ENCODE measurements at places on chromosomes 16 and 17.
A peak's percentile ranks its signal among the peaks of the same experiment; 100 is the strongest.

DNA sequence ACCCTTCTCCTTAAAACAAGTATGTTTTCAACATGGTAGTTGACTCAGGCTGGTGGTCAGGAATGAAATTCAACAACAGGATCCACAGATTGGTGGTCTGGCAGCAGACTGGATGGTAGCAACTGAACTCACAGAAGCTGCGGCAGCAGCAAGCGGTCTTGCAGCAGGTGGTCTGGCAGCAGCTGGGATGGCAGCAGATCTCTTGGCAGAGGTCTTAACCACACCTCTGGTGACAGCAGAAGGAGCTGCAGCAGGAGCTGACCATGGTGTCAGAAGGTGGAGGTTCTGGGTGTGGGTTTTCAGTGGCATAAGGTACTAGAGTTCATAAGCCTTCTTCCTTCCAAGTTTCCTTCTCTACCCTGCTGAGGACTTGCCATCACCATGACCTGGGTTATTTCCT lies 2.2 kb upstream of the KRTAP4-1 start:
- DNase-seq, result no peak

DNA sequence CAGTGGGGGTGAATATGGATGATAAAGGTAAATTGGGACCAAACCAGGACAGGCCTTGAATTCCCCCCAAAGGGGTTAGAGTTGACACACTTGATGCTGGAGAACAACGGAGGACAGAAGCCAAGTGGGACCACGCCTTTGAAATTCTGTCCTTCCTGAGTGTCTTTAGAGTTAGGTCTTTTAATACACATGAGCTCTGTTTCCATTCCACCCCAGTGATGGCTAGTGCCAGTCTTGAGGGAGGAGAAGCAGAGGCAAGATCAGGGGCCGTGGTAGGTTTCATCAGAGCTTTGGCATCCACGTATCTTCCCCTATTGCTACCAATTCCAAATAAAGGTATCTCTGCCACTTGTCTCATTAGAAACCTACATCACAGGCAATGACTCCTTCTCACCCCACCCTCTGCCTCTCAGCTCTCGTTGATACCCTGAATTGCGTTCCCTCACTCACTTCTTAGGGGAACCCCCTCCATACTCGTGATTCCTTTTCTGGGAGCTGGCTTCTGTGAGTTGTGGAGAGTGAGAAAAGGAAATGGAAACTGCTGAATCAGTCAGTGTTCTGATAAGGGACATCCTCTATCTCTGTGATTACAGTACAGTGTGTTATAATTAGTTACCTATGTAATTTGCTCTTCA lies 2.4 kb upstream of the CCL3L1 start:
- DNase-seq, result no peak

- no peak for DNase-seq
Measured at GRCh38 chr17:72699545-72699944, 392.9 kb downstream of the SLC39A11 start.

GRCh38 chr17:71033336-71033735 lies 864.0 kb downstream of the KCNJ2 start:
- DNase-seq, result no peak

DNA sequence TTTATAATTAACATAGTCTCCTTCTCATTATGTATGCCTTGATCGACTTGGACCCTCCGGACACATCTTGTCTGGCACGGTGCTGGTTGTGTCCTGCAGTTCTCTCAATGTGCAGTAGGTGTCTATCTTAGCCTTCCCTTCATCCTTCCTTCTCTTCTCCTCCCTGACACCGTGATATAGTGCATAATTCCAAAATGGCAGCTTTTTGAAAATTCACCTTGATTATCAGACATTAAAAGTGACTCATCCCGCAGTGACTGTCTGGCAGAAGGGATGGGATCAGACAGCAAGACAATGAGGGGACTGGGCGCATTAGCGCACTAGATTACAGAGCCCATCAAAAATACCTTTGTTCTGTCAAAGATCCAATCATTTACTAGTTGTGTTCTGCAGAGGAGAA lies 70.0 kb upstream of the PMFBP1 start:
- DNase-seq, result no peak

DNA sequence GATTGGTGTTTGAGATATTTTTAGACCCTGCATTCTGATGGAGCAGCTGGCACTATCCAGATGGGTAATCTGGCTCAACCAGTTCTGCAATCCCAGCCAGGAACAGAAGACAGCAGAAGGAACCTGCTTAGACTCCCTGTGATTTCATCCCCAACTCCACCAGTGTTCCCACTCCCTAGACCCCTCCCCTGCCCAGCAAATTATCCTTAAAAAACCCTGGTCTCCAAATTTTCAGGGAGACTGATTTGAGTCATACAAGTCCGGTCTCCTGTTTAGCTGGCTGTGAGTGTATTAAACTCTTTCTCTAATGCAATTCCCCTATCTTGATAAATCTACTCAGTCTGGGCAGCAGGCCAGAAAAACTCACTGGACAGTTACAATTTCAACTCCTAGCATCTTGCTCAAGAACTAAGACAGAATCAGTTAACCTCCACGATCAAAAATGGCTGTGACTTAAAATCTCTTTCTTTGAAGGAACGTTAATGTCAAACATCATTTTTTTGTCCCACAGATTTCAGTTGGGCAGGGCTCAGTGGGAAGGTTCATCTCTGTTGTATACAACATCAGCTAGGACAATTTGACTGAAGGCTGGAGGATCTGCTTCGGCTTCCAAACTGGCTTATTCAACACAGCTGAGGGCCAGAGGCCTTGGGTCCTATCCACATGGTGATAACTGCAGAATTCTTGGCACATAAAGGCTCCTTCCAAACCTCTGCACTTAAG lies 4.9 kb upstream of the RBL2 start:
- no peak for DNase-seq

- DNase-seq, result no peak
Measured at GRCh38 chr17:3955673-3955988, 8.6 kb downstream of the ATP2A3 start.

- DNase-seq, result no peak
Measured at GRCh38 chr17:59011975-59012374, 94.7 kb downstream of the TRIM37 start.

DNA sequence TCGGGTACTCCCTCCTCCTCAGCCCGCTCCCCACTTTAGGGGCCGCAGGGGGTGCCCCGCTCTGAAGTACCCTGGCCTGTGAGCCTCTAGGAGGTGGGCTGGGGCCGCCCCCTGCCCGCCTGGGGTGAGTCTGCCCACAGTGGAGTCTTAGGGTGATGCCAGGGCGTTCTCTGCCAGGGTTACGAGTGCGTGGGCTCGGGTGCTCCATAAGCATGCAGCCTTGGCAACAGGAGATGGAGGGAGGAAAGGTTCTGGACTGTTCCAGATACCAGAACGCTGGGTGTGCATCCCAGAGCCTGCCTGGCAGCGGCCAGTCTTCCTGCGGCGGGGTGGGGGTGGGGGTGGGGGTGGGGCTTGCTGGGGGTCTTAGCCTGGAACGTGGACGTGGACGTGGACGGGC lies 15.9 kb downstream of the CACNA1H start:
- no peak for DNase-seq

DNA sequence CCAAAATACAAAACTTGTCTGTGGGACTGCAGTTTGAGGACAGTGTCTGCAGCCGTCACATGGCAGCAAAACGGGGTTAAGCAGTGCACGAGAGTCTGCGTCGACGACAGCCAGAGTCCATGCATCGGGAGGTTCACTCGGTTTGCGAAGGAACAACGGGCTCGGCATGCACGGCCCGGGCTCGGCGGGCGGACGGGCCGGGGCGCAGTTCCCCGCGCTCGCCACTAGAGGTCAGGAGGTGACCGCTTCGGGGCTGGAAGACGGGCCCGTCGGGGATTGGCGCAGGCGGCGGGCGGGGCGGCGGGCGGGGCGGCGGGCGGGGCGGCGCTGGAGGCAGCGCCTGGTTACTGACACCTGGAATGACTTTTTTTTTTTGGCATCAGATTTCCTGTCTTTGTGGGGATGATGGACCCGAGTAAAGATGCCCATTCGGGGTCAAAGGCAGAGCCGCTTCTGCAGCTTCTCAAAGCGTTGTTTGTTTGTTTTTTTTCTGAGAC lies 6.5 kb downstream of the SCGB1C2 start:
- peak; percentile 93 for DNase-seq

GRCh38 chr16:23155445-23156049 lies 6.3 kb upstream of the USP31 start:
- no peak for DNase-seq
